ENCODE measurements at places on chromosomes 3 and 15.

DNA sequence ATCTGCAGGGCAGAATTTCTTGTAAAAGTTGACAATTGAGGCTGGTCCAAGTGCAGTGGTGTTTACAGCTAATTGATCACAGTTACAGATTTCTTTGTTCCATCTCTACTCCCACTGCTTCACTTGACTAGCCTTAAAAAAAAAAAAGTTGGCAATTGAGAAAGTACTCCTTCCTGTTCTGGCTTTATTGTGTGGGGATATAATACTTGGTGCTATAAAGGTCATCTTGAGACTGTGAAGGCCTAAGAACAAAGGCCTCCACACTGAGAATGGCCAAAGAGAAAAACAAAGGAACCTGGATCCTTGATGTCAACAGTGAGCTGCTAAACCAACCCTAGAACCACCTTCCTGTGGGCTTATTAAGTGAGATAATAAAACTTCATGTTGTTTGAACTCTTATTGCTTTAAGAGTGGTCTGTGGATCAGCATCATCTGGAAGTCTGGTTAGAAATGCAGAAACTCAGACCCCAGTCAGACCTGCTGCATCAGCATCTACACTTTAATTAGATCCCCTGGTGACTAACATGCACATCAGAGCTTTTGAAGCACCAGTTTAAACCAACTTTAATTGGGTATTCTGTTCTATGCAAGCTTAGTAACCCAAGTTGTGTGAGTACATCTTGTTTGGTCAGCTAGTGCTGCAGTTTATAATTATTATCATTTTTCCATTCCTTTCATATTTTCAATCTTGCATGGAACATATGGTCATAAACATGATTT, 55.2 kb downstream of the TMOD3 start:
- DNase-seq: no peak

DNA sequence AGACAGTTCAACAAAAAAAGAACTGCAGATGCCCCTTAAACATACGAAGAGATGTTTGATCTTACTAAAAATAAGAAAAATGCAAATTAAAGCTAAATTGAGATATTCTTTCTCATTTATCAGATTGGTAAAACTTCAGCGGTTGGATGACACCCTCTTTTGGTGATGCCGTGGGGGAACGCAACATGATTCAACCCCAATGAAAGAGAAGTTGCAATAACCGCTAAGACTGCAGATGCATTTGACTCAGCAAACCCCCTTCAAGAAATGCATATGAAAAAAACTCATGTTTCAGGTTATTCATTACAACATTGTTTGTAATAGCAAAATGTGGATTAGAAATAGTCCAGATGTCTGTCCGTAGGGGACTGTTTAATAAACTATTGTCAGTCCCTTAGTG, 3.6 kb downstream of the KLHL6 start:
- no peak for DNase-seq

GRCh38 chr15:67405208-67406191, 115.4 kb upstream of the C15orf61 start:
- DNase-seq: peak; percentile 61

GRCh38 chr15:97076011-97076410, 745.5 kb downstream of the NR2F2 start:
- no peak for DNase-seq

Data from A549 (cell line).